ENCODE measurements at places on chromosomes 12 and 14.

DNA sequence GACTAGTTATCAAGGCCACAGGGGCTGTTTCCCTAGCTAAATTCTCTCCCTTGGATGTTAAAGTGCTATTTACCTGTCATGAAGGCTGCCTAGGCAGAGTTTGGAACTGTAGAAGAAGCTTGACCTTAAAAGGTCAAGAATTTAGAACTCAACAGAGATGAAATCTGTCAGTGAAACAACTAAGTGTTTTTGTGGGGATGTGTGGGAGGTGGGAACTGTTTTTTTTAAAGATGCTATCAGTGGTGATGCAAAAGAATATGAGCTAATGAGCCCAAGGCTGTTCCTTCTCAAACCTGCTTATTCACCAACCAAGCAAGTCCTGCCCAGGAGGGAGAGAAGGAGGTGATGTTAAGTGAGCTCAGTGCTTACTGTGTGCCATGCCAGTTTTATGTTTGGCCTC lies 40.8 kb upstream of the POC1B start:
- no peak for DNase-seq

DNA sequence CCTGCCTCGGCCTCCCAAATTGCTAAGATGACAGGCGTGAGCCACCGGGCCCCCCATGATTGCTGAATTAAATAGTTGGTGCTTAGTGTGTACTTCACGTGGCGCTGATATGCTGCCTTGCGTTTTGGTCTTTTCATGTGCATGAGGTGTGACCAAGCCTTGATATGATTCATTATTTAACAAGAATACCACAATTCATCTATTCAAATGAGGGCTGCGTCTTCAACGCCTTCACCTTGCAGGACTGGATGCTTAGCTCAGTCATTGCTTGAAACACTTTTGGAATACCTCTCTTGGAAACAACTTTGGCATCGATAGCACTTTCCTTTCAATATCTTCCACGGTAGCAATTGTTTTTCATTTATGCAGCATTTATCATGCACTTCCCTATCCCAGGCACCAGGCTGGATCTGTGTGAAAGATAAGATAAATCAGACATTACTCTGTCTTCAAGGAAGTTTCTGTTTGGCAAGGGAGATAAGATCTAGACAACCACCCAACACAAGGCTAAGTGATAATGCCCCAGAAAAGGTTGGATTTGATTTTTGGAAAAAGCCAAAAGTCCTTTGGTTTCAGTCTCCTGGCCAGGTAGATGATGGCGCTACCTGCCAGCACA lies 1.3 kb upstream of the TEAD4 start:
- no peak for DNase-seq

DNA sequence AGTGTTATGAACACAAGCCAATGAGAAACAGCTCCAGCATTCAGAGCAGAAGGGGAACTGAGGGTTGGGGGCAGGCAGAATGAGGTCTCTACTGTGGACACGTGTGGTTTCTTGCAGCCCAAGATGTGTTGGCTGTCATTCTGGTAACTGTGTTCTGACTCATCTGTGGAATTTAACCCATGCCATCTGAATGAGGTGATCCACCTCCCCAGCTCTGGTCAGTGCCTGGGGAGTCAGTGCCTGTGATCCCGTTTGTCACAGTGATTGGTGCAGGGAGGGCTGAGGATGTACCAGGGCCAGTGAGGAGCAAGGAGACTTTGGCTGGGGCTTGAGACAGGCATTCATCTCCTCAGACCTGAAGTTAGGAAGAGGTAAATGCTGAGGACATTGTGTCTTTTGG lies 216.8 kb downstream of the MSRB3 start:
- no peak for DNase-seq

GRCh38 chr14:35258420-35258819 lies 33.8 kb upstream of the PSMA6 start:
- no peak for DNase-seq

GRCh38 chr14:67675219-67675582 lies 769 bp upstream of the VTI1B start:
- no peak for DNase-seq

- no peak for DNase-seq
Observed at GRCh38 chr12:4118017-4118510, 155.5 kb upstream of the CCND2 start.

- no peak for DNase-seq
Observed at GRCh38 chr14:35414365-35414764, 9.8 kb upstream of the NFKBIA start.

- DNase-seq, result no peak
Observed at GRCh38 chr14:24693983-24694382, 60.0 kb upstream of the GZMB start.

GRCh38 chr12:117350140-117350539 lies 11.3 kb downstream of the NOS1 start:
- DNase-seq, result no peak

DNA sequence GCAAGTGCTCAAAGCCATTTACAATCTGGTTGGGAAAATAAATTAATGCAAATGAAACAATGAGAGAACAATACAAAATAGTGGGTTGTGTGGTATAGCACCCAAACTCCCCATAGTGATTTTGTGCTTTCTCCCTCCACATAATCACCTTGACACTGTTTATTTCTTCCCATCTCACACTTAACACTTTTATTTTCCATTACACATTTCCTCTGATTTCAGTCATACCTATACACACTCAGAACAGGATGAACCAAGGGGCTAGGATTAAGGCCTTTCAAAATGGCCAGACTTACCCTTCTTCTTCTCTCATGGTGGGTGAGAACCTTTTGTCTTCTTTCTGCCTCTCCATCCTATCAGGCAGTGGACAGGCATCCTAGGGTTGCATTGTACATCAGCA lies 13.9 kb upstream of the PDE1B start:
- DNase-seq, result no peak

GRCh38 chr12:80493466-80493865 lies 49.4 kb downstream of the PTPRQ start:
- DNase-seq, result no peak

DNA sequence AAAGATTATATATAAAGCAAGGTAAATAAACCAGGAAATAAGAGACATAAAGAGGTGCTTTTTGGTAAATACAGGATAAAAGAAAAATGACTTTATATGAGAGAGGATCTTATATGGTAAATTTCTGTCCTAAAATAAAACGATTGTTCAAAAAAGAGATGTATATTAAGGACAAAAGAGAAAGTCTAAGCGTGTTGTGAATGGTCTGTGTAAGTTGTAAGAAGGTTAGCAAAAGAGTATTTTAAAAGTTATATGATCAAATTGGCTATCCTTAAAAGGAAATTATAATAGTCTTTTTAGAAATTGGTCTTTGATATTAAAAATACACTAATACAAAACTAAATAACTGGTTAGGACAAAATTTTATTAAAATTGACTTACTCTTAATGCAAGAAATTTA lies 14.1 kb upstream of the ACSM4 start:
- DNase-seq, result no peak

DNA sequence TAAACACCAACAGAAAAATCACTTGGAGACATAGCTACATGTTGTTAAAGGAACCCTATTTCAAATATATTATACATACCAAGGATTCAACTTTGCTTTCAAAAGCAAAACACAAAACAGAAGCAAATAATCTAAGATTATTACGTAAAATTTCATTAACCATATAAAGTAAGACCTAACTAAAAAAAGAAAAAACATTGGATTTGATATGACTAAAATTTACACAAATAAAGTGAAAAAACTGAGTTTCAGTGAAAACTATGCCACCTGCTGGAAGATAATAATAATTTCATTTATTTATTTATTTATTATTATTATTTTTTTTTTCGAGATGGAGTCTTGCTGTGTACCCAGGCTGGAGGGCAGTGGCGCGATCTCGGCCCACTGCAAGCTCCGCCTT lies 45.2 kb downstream of the WDHD1 start:
- no peak for DNase-seq

- DNase-seq, result no peak
Observed at GRCh38 chr12:108611884-108612415, 14.1 kb upstream of the TMEM119 start.

DNA sequence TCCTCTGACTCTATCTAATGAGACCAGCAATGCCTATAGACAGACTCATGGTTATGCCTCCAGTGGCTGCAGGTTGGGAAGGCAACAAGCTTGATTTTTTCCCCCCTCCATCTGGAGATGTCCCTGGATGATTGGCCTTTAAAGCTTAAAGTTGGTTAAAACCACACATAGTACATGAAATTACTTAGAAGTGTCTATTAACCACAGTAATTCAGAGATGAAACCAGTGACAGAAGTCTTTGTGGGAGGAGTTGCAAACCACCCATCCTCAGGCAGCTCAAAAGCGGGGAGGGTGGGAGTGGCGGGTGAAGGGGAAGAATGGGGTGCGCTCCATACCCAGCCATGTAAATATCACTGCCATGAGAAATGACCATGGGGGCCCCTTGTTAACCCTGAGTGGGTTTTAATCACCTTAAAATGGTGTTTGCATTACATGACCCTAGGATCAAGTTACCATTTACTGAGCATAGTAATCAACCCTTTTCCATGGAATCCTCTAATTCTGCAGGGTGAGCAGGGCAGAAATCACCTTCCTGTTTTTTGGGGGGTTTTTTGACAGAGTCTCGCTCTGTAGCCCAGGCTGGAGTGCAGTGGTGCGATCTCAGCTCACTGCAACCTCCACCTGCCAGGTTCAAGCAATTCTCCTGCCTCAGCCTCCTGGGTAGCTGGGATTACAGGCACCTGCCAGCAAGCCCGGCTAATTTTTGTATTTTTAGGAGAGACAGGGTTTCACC lies 133.5 kb downstream of the FOXN3 start:
- DNase-seq, result no peak

- no peak for DNase-seq
Observed at GRCh38 chr12:113808095-113808951, 157.8 kb downstream of the RBM19 start.

- DNase-seq, result no peak
Observed at GRCh38 chr14:100664841-100665510, 61.7 kb upstream of the DLK1 start.

DNA sequence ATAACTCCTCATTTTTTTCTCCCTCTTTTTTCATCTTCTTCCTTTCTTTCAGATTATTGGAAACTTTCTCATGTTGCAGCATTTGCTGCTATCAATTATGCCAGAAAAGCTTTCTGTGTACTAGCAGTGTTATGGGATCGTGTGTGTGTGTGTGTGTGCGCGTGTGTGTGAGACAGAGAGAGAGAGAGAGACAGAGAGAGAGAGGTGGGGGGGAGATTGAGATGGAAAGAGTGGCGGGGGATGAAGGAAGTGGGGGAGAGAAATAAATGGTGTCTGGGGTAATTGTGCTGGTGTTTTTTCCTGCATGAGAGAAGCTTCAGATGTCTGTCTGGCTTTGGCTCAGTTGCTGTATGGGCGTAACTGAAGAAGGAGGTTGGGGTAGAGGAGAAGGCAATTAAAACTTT lies 268.9 kb downstream of the RAD51B start:
- DNase-seq, result peak; percentile 96

GRCh38 chr14:52948836-52949235 lies 2.0 kb downstream of the FERMT2 start:
- DNase-seq, result no peak

DNA sequence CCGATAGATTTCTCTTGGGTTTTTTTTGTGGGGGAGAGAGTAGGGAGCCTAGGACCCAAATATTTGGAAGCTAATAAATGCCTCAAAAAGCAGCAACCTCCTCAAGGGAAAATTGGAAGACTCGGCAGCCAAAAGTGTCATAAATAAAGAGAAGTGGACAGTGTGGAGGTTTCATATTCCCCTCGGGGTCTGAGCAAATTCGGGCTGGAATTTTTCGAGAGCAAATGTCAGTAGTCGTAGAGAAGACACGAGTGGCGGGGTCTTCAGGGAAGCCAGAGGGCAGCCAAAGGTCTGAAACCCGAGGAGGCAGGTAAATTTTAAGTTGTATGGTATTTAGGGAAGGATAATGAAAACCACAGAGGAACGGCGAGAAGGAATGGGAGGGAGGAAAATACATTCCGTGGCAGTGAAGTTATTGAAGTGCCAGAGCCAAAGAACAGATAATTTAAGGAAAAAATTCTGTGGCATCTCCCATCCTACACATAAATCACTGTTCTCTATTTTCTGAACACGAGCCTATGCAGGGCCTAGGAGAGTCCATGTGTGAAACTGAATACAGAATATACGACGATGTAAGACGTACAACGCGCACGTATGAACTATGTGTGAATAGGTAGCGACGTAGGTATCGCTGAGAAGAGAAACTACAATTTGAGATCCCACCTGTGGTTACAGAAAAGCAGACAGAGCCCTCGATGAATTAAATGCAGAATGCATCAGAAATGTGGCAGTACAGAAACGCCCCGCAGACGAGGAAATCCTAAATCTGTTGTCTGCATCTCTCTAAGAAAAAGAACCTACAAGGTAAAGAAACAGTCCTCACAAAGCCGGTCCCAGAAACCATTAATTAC lies 12.9 kb downstream of the BCL11B start:
- no peak for DNase-seq

DNA sequence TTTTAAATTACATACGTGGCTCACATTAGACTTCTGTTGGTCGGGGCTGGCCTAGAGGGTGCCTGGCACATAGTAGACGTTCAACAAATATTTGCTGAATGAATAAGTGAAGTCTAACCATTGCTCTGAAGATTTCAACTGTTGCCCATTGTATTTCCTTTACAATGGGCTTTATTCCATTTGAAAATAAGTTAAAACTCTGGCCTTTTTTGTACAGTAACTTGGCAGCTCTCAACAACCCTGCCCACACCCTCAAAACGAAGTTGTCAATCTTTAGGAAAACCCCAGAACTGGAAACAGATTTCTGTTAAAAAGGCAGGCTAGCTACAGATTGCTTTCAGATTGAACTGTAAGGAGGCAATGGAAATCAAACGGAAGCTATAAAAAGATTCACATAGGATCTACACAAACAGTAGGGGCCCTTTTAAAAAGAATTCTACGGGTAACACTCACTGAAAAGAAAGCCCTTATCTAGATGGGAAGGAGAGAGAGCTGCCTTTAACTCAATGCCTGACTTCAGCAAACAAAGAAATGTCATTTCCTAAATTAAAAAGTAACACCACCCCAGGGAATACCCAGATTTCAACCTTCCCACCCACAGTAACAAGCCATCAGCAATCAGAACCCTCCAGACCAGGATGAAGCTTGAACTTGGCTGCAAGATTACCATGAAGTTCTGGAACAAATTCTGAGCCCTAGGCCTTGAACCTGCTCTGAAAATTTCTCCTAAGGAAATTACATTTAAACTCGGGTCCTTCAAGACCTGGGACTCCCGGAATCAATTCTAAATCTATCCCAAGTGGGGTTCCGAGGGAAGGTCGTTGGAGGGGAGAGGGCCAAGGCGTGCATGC lies 1.4 kb downstream of the WSB2 start:
- DNase-seq, result peak; percentile 18
